ENCODE measurements at places on chromosomes 11 and 22.
A peak's percentile ranks its signal among the peaks of the same experiment; 100 is the strongest.

GRCh38 chr11:111397034-111397433 is 18.0 kb upstream of the POU2AF1 start:
- no peak for DNase-seq

DNA sequence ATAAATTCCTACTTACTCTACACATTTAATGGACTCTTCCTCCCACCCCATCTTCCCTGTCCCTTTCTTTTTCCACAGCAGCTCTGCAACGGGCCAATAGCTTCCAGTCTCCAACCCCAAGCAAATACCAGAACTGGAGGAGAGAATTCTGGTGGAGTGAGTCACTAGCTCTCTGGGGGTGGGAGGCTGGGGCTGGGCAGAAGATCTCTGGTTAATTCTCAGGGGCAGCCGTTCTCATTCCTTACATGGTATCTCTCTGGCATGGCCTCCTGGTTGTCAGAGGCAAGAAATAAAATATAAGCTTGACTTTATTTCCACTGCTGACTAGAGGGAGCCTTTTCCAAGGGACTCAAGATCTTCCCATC is 90.4 kb upstream of the PARVA start:
- DNase-seq: peak; percentile 99

GRCh38 chr22:23389271-23390071 is 190.6 kb downstream of the IGLL1 start:
- DNase-seq: no peak

DNA sequence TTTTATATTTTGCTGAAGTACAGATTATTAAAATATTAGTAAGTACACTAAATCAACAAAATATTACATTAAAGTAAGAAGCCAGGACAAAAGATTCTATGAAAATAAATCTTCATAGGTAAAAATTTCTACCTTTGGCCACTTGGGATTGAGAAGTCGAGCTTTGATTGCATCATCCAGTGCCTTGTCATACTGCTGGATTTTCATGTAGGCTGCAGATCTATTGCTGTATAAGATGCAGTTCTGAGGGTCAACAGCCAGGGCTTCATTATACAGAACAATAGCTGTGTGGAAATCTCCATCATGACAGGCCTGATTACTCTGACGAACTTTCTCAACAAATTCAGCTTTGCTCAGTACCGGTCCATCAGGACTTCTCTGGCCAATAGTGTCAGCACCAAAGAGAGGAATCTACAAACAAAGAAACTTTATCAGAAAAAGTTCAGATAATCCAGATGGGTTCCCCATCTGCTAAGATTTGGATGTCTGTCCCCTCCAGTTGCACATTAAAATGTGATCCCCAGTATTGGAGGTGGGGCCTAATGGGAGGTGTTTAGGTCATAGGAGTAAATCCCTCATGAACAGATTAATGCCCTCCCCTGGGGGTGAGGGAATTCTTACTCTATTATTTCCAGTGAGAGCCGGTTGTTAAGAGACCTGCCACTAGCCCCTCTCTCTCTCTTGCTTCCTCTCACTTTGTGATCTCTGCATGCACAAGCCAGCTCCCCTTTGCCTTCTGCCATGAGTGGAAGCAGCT is 50.0 kb downstream of the TTC28 start:
- peak; percentile 8 for DNase-seq

- DNase-seq: no peak
Observed at GRCh38 chr22:49546811-49547585, 280.7 kb downstream of the BRD1 start.

DNA sequence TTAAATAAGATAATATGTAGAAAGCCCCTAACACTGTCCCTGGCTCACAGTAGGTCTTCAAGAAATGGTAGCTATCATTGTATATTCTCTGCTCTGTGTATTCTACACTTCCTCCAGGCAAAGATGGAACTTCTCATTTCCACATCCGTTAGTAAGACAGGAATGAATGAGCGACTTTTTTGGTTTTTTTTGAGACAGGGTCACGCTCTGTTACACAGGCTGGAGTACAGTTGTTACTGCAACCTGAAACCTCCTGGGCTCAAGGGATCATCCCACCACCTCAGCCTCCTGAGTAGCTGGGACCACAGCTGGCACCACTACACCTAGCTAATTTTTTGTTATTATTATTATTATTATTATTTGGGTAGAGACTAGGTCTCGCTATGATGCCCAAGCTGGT is 2.3 kb upstream of the CLPB start:
- DNase-seq: no peak

- DNase-seq: no peak
Observed at GRCh38 chr11:96317571-96317970, 25.4 kb downstream of the MAML2 start.

DNA sequence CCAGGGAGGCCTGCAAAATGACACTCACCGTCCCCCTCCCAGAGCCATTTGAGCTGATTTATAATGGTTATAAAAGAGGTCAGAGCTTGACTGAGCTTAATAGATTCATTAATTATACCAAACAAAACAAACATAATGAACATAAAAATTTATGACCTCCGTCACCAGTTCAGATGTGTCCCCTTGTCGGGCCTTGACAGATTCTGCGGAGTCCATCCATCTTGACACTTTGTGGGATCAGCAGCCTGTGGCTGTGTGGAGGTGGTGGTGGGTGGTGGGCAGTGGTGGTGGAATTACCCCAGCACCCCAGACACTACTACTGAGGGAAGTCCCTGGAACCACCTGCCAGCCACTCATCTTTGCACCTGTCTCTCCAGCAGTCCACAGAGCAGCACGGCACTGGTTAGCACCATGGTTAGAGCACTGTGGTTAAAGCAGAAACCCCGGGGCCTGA is 83.5 kb downstream of the DSCAML1 start:
- no peak for DNase-seq

DNA sequence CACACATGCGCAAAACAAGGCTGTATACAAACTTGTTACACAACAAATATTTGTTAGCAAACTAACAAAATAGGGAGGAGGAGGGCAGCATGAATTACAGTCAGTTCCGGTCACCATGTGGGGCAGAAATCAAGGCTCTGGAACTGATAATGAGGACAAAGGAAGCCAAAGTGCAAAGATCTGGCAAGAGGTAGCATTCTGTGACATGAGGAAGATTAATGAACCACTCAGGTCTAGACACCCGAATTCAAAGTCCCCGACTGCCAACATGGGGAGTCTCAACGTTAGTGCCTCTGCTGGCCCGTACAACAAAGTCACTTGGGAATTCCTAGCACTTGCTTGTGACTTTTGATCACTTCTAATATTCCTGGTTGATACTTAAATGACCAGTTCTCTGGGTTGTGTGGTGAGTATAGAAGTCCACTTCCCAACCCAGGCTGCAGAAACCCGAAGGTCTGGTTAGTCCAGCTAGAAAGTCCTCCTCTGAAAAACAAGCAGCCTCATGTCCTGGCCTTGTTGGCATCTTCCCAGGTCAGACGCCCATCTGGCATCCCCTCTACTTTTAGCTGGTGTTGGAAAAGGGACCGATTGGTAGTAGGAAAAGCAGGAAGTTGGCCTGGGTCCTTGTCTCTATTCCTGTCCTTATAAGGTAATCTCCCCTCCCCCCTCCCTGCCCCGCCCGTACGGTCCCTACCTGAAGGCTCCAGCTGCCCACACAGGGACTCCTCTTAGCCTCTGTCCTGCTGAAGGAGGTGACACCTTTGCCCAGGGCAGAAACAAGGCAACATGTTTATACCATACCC is 1.6 kb downstream of the SUN2 start:
- DNase-seq: peak; percentile 73

- peak; percentile 71 for DNase-seq
Observed at GRCh38 chr11:114321621-114322257, 25.5 kb downstream of the NNMT start.

GRCh38 chr11:61092280-61092766 is 10.0 kb upstream of the CD5 start:
- DNase-seq: no peak

DNA sequence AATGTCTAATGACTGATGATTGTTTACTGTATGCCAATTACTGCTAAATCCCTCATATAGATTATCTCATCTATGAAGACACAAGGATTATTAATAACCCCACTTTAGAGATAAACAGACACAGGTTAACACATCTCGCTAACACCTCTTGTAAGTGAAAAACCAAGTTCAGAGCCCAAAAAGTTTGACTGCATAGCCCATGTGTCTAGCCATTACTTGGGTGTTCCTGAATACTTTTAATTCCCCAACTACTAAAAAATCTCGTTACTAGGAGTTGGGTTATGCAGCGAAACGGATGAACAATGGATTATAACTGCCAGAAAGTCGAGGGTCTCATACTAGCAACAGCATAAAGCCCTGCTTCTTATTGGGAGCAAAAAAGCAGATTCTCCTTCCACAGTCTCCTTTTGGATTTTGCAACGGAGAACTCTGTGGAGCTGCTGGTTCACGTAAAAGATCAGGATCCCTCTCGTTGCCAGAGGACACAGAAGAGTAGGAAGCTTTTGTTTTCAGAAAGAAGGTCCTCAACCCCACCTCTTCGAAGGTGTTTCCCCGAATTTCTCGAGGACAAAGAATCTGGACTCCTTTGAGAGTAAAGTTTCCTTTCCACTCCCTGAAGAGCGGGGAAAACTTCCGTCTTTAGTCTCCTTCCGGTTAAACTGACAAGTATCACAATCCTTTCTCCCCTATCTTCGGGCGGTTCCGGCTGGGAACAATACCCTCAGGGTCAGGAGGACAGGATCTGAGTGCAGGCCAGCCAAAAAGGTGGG is 979 bp downstream of the ZBED5 start:
- peak; percentile 43 for DNase-seq

- no peak for DNase-seq
Observed at GRCh38 chr11:134572741-134573675, 161.0 kb upstream of the B3GAT1 start.

GRCh38 chr11:1839204-1839923 is 583 bp downstream of the TNNI2 start:
- no peak for DNase-seq

- DNase-seq: no peak
Observed at GRCh38 chr11:114938799-114939198, 260.5 kb downstream of the NXPE2 start.

All from fibroblast of skin of scalp (primary cell).